ENCODE measurements at places on chromosomes 4 and X. TPM values are rescaled to one million over a fixed set of nuclear protein-coding genes. Genes with fewer than 3 reads are reported as not detected.

GRCh38 chrX:149453030-149453429 lies 52.1 kb downstream of the IDS start:
- no peak for DNase-seq

DNA sequence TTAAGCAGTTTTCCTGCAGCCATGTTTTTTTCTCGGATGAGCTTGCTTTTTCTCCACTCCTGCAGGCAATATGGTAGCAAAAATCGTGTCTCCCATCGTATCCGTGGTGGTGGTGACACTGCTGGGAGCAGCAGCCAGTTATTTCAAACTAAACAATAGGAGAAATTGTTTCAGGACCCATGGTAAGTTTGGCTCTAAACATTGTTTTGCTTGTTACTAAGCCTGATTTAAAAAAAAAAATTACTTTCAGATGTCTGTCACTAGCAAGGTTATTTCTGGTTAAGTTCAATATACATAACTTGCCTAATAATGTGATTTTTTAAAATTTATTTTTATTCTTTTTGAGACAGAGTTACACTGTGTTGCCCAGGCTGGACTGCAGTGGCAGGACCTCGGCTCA lies 17.5 kb upstream of the GYG2 start:
- no peak for DNase-seq

PCSK1N gene
- polyA plus RNA-seq, result 3.9 TPM

NIPAL1 gene
- 8.8 TPM for polyA plus RNA-seq

- DNase-seq, result no peak
Observed at GRCh38 chr4:11894977-11895376, 466.3 kb upstream of the HS3ST1 start.

- no peak for DNase-seq
Observed at GRCh38 chr4:79306795-79307194, 19.1 kb downstream of the NAA11 start.

DNA sequence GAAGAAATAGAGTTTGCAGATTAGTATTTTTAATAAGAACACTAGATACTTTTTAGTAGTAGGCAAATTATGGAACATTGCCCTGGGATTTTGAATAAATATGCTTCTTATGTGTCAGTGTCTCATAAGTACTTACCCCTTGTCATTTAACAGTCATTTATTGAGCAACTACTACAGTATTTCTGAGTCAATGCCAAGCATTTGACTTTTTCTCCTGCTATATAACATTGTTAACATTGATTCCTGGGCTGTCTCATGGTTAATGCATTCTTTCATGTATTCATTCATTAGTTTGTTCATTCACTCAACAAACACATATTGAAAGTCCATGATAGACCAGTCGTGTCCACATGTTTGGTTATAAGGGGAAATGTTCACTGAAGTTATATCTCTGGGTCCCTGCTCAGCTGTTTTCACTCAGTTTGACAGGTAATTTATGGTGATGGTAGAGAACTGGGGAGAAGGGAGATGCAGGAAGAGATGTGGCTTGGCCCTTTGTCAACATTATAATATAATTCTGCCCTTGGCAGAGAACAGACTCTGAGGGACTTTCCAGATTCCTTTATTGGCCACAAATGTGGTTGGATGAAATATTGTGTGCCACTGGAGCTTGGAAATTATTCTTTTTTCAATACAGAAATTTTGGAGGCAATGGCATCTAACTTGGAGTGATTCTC lies 49.8 kb downstream of the OSTC start:
- DNase-seq, result no peak

- DNase-seq, result no peak
Observed at GRCh38 chrX:1212532-1212931, at the start of gene CRLF2. Gene CRLF2, minus strand, starts transcription at chrX:1212649. Its CDS starts 15 bp downstream, at chrX:1212634.

RS1 gene
- polyA plus RNA-seq, result 0.07 TPM

DNA sequence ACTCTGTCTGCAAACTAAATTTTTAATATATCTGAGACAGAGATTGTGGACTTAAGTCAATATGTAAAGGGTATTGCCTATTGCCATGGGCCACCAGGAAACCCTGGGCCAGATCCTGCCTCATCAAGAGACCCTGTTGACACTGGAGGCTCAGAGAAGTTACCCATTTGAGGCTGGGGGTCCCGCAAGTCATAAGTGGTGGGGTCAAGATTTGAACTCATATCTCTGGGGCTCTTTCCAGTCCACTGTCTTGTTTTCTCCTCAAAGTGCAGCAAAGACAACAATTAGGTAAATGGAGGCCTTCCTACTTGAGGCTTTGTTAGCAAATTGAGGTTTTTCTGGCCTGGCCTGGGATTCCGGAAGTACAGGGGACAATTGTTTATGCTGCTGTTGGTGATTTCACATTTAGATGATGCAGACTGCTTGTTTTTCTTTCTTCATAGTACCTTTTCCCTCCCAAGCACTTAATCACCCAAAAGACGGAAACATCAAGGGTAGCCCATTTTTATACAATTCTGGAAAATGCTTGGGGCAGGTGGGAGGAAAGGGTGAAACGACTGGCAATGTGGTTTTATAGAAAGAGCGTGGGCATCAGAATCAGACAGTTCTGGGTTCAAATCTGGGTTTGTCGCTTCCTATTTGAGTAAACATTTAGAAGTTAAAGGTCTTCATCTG lies 160.0 kb downstream of the SMIM20 start:
- no peak for DNase-seq

GRCh38 chrX:53374222-53374820 lies 48.1 kb downstream of the SMC1A start:
- no peak for DNase-seq

GRCh38 chr4:184807797-184808712 lies 17.7 kb downstream of the ACSL1 start:
- no peak for DNase-seq

DNA sequence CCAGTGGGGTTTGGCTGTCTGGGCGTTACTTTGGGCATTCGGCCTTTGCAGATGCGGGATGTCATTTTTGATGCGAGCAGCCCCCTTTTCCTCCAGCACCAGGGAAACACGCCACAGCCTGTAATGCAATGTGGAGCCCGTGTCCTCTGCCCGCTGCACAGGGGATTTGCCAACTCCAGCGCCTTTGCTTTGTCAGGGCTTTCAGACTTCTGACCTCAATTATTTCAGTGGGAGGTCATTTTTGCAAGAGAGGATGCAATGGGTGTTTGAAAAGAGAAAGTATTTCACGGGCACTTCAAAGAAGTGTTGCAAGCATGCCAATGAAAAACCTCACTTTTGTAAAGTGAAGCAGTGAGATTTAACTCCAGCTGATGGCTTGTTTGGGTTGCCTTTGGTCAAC lies 11.5 kb downstream of the CLCN4 start:
- no peak for DNase-seq

TCEAL3 gene
- 35.3 TPM for polyA plus RNA-seq

- DNase-seq, result peak; percentile 79
Observed at GRCh38 chr4:169619518-169619957, 840 bp upstream of the CLCN3 start.

DNA sequence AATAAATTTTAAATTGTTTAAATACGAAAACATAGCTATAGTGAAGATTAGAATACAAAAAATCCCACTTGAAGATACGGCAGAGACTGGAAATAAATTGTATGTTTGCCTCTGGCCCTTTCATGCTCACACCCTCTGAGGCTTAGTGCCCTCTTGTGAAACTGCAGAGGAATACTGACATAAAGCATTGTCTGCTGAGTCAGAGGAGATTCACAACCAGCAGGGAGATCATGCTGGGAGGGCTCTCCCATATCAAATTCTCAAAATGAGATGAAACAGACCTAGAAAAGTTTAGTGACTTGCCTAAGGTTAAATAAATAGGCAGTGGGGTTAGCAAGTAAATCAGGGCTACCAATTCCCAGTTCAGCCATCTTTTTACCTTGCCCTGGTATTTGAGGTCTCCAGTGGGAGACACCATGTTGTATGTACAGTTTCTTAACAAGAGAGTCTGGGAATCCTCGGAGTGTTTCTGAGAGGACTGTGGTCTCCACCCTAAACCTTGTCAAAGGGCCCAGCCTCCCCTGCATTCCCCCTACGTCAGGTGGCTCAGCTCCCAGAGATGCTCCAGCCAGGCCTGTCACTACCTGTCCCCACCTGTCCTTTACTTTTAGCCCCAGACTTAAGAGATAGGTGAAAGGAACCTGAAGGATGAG lies 581.4 kb upstream of the DIPK2B start:
- no peak for DNase-seq

EVC gene
- polyA plus RNA-seq, result 40.4 TPM

DNA sequence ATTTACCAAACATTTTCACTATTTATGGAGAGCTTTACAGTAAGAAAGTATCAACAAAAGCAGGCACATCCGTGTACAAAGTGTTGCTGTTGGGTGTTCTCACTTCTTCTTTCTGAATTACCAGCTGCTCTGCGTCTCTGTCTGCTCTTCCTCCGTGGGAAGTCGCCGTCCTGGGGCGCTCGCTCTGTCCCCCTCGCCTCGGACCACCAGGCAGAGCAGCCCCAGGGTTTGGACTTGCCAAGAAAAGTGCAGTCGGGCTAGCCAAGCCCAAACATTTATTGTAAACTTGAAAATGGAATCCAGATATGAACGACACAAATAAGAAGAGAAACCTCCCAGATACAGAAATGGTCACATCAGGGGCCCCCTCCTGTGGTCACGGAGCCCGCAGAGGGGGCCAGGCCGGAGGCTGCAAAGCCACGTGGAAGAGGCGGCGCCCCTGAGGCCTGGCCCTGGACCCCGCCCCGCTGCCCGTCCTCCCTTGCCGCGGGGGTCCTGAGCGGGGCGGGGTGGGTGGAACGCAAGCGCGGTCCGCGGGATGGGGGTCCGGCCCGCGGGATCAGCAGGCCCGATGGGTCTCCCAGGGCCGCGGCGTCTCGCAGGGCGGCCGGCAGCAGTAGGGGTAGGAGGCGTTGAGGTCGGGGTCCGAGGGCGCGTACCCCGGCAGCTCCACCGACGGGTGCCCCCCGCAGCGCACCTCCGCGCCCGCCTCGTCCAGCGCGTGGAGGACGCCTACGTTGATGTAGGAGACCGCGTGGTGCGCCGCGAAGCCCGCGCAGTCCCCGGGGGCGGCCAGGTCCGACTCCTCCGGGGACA lies 1.5 kb downstream of the TMEM271 start:
- DNase-seq, result no peak

GRCh38 chr4:64250488-64250887 lies 158.8 kb downstream of the TECRL start:
- no peak for DNase-seq

DNA sequence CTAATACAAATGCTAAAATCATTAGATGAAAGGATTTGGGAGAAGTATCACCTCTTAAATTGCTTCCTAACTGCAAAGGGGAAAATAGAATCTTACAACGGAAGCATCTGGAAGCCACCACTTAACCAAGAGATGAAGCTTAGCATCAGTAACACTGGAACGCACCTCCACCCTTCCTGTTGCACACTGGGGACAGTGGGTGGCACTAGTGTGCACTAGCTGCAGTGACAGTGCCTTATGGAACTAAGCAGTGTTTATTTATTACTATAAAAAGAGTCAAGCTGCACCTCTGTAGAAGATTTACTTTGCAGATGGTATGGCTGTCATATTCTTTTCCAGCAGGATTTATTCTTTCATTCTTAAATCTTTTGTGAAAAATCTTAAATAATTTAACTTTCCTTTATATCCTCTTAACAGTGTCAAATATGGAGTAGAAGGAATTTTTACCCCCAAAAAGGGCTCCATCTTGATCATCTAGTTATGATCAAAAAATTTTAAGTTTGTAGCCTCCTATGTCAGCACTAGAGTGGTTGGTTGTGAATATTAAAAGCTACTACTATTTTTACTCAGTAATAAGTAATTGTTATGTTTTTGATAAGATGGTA lies 76.7 kb downstream of the SCD5 start:
- no peak for DNase-seq

GRCh38 chr4:147332091-147332490 lies 148.8 kb upstream of the EDNRA start:
- no peak for DNase-seq

DNA sequence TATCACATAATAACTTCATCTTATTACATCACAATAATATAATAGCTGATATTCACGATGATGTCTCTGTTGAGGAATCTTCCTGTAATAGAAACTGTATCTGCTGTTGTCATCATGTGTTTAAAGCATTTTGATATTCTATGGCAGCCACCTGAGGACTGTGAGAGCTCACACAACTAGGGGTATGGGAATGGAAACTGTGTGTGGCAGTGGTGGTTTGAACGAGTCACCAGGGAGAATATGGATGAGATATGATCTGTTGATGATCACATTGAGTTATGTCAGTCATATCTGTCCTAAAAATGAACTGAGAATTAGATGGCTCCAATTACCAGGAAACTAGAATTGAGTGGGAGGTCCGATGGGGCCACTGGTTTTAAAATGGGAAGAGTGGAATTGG lies 169.6 kb downstream of the MID1IP1 start:
- DNase-seq, result no peak

ASB5 gene
- polyA plus RNA-seq, result 0.16 TPM

USP26 gene
- polyA plus RNA-seq, result not detected

DNA sequence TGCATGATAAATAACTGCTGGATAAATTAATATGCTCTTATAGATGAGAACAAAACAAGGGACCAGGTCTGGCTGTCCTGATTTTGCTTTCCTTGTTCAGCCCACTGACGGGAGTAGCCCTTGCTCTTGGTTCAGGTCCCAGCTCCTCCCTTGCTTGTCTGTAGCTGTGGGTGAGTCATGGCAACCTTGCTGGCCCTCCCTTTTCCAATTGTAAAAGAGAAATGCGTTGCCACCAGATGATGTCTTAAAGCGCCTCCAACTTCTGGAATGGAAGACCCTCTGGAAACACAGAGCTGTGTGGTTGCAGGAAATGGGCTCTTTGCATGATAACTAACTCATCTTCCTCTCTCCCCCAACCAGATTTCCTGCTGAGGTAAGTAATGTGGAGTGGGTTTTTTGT lies 171.4 kb downstream of the AASDH start:
- DNase-seq, result no peak

NSG1 gene
- 6.0 TPM for polyA plus RNA-seq

- DNase-seq, result no peak
Observed at GRCh38 chr4:8916351-8916885, 44.8 kb upstream of the HMX1 start.

All from renal cortex interstitium (tissue), 15 donors.